ENCODE measurements at places on chromosomes 3 and 15.

DNA sequence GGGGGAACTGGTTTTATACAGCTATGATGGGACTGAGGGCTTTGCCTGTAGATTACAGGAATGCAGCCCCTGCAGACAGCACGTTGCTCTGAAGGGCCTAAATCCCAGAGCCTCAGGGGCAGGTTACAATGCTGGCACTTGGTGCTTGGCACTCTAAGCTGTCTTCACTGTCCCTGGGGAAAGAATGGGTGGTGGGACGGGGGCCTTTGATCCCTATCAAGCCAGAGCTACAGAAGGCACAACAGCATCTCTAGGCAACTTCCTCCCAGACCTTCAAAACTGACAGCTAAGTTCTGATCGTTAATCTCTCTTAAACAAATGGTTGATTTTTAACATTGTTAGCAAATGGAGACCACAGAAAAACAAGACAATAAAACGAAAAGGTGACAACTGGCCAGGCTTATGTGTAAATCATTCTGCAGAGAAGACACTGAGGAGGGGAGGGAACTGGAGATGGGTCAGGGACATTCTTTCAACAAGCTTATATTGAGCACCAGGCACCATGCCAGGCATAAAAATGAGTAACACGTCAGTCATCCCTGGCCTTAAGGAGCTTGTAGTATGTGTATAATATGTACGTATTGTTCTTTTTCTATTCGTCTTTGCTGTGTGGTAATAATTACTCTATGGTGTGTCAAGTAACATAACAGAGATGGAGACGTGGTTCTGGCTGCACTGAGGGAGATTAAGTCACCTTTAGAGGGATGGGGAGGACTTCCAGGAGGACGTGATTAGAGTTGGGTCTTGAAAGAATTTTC is 49.1 kb downstream of the CA12 start:
- DNase-seq = no peak

- DNase-seq = no peak
Measured at GRCh38 chr3:36418296-36418695, 38.0 kb downstream of the STAC start.

DNA sequence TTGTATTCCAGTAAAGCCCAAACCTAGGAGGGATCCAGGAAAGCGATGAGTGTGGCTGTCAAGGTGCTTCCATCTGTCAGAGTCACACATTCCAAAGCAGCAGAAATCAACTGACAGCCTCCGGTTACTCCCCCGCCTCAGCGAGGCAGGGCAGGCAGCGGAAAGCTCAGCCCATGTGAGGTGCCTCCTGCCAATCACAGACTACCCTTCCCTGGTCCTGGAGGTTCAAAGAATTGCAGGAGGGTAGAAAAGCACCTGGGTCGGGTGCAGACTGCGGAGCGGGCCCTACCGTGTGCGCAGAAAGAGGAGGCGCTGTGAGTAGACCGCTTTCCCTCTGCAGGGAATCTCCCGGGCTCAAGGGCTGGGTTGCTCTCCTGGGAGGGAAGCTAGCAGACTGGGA is at the start of gene UPK1B:
TSS of gene UPK1B (plus strand) at position 274 of the 400 bp plus-strand sequence. CDS start 13,144 bp downstream, outside the sequence.
- DNase-seq = no peak

- no peak for DNase-seq
Measured at GRCh38 chr3:46393011-46393410, 13.9 kb downstream of the CCR5AS start.

- no peak for DNase-seq
Measured at GRCh38 chr3:37673401-37673800, 188.3 kb upstream of the CTDSPL start.

DNA sequence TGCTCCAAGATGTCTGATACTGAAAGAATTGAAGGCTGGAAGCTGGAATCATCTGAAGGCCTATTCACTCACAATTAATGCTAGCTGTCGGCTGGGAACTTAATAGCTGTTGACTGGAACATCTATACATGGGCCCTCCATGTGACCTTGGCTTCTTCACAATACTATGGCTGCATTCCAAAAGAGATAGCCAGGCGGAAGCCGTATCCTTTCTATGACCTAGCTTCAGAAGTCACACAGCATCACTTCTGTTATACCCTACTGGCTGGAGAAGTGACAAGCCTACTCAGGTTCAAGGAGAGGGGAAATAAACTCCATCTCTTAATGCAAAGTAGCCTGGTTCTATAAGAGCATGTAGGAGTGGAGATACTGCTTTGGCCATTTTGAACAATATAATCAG is 50.9 kb upstream of the SPRED1 start:
- no peak for DNase-seq
